ENCODE measurements at places on chromosomes 3 and 15. TPM values are rescaled to one million over a fixed set of nuclear protein-coding genes. Genes with fewer than 3 reads are reported as not detected.

GRCh38 chr15:92077353-92078085 lies 224.0 kb downstream of the SLCO3A1 start:
- H3K36me3 ChIP-seq: no peaks in the 10 kb centered on the region
- no peak overlapping the region for H3K27ac ChIP-seq
- H3K27me3 ChIP-seq: no peaks in the 10 kb centered on the region
- peaks cover 7% of the 10 kb centered on the region for H3K4me1 ChIP-seq
- DNase-seq: peak; percentile 45

DNA sequence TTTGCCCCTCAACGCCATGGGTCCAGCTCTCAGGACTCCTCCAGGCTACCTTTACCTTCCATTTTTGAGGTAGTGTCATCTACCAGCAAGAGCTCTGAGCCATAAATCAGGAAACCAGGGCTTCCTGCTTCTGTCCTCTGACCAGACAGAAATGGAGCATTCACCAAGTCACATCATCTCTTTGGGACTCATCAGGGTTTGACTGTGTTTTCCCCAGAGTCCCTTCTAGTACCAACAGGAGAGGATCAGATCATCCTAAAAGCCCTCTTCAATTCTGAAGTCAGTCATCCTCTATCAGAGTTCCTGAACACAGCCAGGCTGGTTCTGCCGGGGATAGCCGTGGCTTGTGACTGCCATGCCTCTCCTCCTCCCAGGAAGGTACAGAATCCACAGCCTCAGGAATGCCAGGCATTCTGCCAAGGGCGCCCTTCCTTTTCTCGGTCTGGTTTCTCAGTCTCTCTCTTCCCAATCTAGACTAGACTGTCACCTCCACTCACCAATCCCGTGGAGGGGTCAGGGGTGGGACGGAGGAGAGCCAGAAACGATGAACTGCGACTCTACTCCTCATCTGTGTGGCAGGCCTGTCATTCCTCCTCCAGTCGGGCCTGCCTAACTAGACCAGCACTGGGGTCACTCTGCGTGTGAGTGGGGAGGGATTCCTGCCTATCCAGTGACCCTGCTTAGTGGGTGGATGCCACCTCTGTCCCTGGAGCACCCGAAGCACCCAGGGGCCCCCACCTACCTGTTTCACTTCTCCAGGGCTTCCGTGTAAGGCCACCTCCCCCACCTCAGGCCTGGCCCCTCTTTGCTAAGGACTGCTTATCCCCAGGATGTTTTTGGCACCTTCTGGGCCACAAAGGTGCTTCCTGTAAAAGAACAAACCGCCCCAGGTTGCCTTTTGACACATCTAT lies 30.9 kb downstream of the CCNL1 start:
- no peak for DNase-seq
- H3K4me3 ChIP-seq: no peak overlapping the region
- peak overlapping the region; percentile 86 for H3K27ac ChIP-seq
- no peaks in the 10 kb centered on the region for H3K27me3 ChIP-seq
- peaks cover 37% of the 10 kb centered on the region for H3K4me1 ChIP-seq

GRCh38 chr15:37037850-37038715 lies 62.3 kb downstream of the MEIS2 start:
- no peaks in the 10 kb centered on the region for H3K4me1 ChIP-seq
- H3K36me3 ChIP-seq: no peaks in the 10 kb centered on the region
- no peaks in the 10 kb centered on the region for H3K27me3 ChIP-seq
- H3K27ac ChIP-seq: no peak overlapping the region

DNA sequence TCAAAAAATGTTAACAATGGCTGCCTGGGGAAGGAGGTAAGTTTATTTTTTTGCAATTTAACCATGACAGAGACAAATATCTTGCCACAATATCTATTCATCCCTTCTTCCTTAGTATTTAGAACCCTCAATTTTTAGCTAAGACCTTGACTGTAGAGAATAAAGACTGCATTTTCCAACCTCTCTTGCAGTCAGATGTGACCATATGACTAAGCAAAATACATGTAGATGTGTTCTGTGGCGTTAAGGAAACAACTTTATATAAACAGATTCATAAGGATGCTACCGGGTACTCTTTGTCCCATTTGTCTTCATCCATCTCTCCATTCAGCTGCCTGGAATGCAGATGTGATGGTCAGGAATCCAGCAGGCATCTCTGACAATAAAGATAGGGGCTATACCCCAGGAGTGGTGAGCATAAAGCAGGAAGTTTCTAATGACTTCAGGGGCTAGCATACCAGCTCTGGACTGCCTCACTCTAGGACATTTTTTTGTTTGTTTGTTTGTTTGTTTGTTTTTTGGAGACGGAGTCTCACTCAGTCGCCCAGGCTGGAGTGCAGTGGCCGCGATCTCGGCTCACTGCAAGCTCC lies 41.1 kb downstream of the LHFPL4 start:
- H3K36me3 ChIP-seq: no peaks in the 10 kb centered on the region
- no peaks in the 10 kb centered on the region for H3K4me1 ChIP-seq
- H3K4me3 ChIP-seq: no peak overlapping the region
- no peak for DNase-seq
- peaks cover 28% of the 10 kb centered on the region for H3K27me3 ChIP-seq
- H3K27ac ChIP-seq: no peak overlapping the region

DNA sequence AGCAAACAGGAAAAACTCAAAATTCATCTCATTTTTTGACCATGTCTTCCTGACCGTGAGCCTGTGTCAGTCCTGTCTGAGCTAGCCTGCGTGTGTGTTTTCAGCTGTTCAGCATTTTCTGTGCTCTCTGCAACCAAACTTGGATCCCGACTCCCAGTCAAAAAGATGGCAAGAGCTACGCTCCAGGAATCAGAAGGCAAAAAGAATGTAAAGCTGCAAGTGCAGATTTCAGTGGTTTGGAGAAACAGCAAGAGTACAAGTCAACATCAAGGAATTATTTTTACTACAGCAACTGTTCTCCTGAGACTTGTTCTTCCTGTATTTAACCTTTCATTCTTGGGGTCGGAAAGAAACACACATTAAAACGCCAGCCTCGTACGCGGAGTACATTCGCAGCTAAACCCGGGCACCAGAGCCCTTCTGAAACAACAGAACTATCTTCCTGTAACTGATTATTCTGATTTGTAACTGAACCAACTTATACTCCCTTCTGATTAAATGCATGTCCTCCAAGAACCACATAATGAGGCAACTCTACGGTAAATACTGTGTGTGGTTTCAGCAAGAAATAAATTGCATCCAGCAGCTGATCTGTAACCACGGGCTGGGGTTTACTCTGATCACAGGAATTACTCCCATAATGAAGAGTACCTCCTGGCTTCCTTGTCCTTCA lies 107.4 kb downstream of the LRIG1 start:
- DNase-seq: no peak
- peaks cover 23% of the 10 kb centered on the region for H3K4me1 ChIP-seq
- H3K4me3 ChIP-seq: no peak overlapping the region
- no peaks in the 10 kb centered on the region for H3K27me3 ChIP-seq
- H3K27ac ChIP-seq: peak overlapping the region; percentile 25

DNA sequence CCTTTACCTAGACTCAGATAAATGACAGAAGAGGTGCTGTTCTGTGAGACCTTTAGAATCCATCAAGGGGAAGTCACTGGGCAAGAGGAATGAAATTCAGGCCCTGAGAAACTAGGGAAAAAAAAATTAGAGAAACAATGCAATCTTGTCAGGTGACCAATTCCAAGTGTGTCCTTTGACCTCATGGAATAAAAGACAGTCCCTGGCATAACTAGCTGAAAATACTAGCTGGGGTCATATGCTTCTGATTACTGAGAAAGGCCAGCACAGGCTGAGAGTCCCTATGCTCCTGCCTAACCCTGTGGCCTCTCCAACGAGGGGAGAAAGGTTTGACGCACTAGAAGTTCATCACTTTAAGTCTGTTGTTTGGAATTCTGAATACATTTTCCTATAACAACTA lies 167.3 kb downstream of the XXYLT1 start:
- H3K36me3 ChIP-seq: no peaks in the 10 kb centered on the region
- no peaks in the 10 kb centered on the region for H3K27me3 ChIP-seq
- peaks cover 23% of the 10 kb centered on the region for H3K4me1 ChIP-seq
- no peak overlapping the region for H3K4me3 ChIP-seq
- H3K27ac ChIP-seq: peak overlapping the region; percentile 58

- no peak for DNase-seq
- no peak overlapping the region for H3K4me3 ChIP-seq
- H3K27ac ChIP-seq: no peak overlapping the region
- no peaks in the 10 kb centered on the region for H3K36me3 ChIP-seq
- no peaks in the 10 kb centered on the region for H3K27me3 ChIP-seq
Observed at GRCh38 chr3:77780278-77780996, 740.5 kb downstream of the ROBO2 start.

- peaks cover 8% of the 10 kb centered on the region for H3K27me3 ChIP-seq
- H3K4me1 ChIP-seq: no peaks in the 10 kb centered on the region
- DNase-seq: no peak
Observed at GRCh38 chr15:28881170-28881569, 4.6 kb upstream of the APBA2 start.

GRCh38 chr3:181741417-181741816 lies 29.7 kb downstream of the SOX2 start:
- DNase-seq: no peak
- no peak overlapping the region for H3K27ac ChIP-seq
- H3K36me3 ChIP-seq: no peaks in the 10 kb centered on the region
- no peak overlapping the region for H3K4me3 ChIP-seq
- H3K4me1 ChIP-seq: no peaks in the 10 kb centered on the region

DNA sequence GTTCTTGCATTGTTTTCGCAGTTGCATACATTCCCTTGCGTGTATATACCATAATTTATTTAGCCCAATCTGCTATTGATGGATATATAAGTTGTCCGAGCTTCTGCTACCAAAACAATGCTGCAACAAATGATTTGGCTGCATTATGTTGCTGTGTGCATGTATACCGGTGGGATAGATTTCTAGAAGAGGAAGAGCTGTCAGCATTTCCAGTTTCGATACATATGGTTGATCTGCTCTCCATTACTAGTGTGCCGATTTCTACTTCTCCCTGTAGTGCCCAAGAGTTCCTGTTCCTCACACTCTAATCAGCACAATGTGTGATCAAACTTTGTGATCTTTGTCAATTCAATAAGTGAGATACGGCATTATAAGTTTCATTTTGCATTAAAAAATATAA lies 92.8 kb upstream of the NMNAT3 start:
- H3K4me3 ChIP-seq: no peak overlapping the region
- peaks cover 12% of the 10 kb centered on the region for H3K4me1 ChIP-seq
- no peaks in the 10 kb centered on the region for H3K36me3 ChIP-seq
- H3K27me3 ChIP-seq: no peaks in the 10 kb centered on the region
- no peak for DNase-seq

GRCh38 chr3:69322158-69322509 lies 63.8 kb downstream of the FRMD4B start:
- no peak overlapping the region for H3K27ac ChIP-seq
- no peaks in the 10 kb centered on the region for H3K27me3 ChIP-seq
- no peaks in the 10 kb centered on the region for H3K36me3 ChIP-seq
- no peak for DNase-seq
- no peaks in the 10 kb centered on the region for H3K4me1 ChIP-seq

DNA sequence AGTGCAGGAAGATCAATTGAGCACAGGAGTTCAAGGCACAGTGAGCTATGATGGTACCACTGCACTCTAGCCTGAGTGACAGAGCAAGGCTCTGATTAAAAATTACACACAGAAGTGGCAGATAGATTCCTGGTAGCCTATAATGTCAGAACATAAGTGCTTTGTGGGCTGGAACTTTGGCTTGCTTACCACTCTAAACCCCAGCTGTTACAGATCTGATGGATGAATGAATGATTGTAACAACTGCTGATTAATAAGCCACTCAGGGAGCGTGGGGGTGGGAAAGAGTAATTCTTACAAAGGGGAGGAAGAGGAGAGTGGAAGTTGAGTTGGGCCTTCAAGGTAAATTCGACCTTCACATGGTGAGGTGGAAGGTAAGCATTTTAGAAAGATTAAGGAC lies 40.9 kb upstream of the PTPN23 start:
- H3K4me1 ChIP-seq: no peaks in the 10 kb centered on the region
- H3K36me3 ChIP-seq: no peaks in the 10 kb centered on the region
- DNase-seq: no peak
- no peak overlapping the region for H3K4me3 ChIP-seq
- H3K27me3 ChIP-seq: no peaks in the 10 kb centered on the region

DNA sequence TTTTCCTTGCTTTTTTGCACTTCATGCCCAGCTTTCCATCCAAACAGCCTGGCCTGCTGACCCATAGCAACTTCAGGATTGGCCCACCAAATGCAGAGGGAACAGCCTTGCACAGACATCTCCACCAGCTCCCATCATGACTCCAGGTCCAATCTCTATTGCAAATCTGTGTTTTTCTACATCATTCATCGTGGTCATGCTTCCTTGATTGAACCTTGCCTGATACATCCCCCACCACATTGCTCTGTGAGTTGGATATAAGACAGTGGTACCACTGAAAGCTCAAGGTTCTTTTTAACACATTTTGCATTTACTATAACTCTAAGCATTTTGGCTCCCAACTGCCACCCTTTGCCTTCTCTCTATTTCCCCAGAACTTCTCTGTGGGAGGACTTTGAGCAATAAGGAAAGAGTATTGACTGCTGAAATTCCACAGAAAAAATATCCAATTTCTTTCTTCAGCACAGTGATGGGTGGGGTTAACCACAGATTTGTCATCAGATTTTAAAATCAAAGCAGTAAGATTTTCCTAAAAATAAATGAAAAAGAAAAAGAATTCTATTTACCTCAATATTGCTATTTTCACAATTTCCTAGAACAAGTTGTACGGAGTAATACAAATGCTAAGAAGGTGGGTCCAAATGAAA lies 114.6 kb upstream of the GALNT15 start:
- no peaks in the 10 kb centered on the region for H3K27me3 ChIP-seq
- no peaks in the 10 kb centered on the region for H3K36me3 ChIP-seq
- peak overlapping the region; percentile 83 for H3K27ac ChIP-seq
- H3K4me3 ChIP-seq: no peak overlapping the region
- peaks cover 54% of the 10 kb centered on the region for H3K4me1 ChIP-seq
- DNase-seq: no peak

- H3K36me3 ChIP-seq: no peaks in the 10 kb centered on the region
- no peak overlapping the region for H3K27ac ChIP-seq
- peaks cover 2% of the 10 kb centered on the region for H3K4me1 ChIP-seq
- DNase-seq: no peak
- H3K4me3 ChIP-seq: no peak overlapping the region
- H3K27me3 ChIP-seq: no peaks in the 10 kb centered on the region
Observed at GRCh38 chr3:171229173-171229572, 202.7 kb upstream of the SLC2A2 start.

GRCh38 chr3:69305011-69305410 lies 80.9 kb downstream of the FRMD4B start:
- no peaks in the 10 kb centered on the region for H3K27me3 ChIP-seq
- H3K27ac ChIP-seq: no peak overlapping the region
- H3K36me3 ChIP-seq: no peaks in the 10 kb centered on the region
- DNase-seq: no peak

RTP3 gene
- not detected for total RNA-seq

GOLGA8H gene
- total RNA-seq: not detected

NOX5 gene
- not detected for total RNA-seq

SERINC4 gene
- total RNA-seq: 0.18 TPM

FGF12 gene
- total RNA-seq: 1.2 TPM

GASK1A gene
- total RNA-seq: 1.1 TPM

ITIH4 gene
- 3.5 TPM for total RNA-seq
